ENCODE measurements at places on chromosomes 11 and 22.

DNA sequence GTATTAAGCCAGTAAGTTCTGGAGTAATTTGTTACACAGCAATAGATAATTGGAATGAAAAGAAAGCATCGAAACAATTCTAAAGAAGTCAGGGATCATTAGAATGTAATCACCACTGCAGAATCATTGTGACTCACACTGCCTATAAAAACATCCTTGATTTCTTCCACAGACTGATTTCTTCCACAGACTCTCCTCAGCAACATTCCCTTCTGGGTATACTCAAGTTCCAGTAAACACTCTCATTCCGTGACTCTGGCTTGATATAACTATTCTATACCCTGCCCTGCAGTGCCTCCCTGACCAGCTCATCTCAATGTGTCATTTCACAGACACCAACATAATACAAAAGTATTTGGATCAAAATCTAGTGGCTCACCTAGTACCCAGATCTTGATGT lies 120.5 kb downstream of the BBOX1 start:
- no peak for DNase-seq

DNA sequence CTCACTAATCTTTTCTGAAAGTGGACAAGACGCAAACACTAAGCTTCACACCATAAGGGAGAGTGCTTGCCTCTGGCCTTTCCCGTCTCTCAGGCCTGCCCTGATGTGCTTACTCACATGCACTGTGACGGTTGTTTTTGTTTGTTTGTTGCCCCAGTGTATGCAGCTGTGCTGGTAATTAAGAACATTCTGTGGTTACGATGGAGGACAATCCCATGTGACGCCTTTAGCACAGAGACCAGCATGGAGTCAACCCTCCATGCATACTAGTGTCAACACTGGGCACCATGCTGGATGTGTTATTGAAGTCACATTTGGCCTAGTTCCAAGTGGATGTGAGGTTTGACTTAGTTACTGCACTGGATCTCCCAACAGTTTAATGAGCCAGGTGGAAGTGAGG lies 27.8 kb upstream of the CDON start:
- DNase-seq: no peak

DNA sequence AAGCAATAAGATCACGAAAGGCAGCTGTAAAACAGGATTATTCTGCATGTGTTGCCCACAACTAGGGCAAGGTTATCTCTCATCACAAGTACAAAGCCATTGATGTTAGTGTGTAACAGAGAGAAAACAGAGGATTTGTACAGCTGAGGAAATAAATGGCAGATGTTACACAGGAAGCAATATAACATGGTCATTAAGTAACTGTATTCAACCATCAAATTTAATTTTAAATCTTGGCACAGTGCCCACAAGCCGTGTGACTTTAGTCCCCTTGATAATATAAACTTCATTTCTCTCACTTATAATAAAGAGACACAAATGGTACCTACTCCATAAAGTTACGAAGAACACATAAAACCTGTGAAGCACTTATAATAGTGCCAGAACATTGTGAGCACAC lies 17.3 kb downstream of the OR51E2 start:
- no peak for DNase-seq

GRCh38 chr11:727281-727701 lies 20.0 kb upstream of the TALDO1 start:
- DNase-seq: peak; percentile 65

GRCh38 chr11:22165759-22166513 lies 26.9 kb upstream of the ANO5 start:
- DNase-seq: no peak

DNA sequence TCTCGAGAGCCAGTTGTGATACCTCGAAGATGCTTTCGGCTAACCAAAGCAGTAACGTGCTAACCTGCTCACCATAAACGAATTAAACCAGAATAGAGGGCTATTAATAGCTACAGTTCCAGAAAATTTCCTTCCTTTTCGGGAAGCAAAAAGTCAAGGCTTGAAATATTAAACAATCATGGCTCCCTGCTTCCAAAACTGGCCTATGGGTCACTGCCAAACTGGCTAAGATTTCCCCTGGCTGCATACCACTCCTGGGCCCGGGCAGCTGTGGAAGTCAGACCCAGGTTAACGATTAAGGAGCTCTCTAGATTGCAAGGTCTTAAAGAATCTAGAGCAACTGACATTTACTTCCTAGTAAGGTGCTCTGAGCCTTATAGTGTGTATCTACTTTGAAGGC lies 1.7 kb downstream of the AMOTL1 start:
- DNase-seq: no peak

- DNase-seq: no peak
Observed at GRCh38 chr11:774873-775592, 2.3 kb downstream of the GATD1 start.

DNA sequence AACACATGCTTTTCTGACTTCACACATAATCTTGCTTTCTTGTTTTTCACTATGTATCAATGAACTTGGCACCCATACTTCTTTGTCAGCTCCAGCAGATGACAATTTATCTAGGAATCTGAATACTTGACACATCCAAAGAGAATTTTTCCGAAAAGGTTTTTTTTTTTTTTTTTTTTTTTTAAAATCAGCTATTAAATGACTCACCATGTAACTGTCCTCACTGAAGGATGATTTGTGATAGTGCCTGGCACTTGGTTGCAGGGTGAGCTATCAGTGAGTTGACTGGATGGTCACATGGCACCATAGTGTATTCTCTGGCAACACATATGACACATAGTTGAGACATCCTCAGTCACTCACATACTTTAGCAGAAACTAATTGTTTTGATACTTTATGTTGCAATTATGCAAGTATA lies 133.4 kb upstream of the E2F8 start:
- DNase-seq: peak; percentile 71

- DNase-seq: no peak
Observed at GRCh38 chr11:123452794-123453193, 22.7 kb downstream of the GRAMD1B start.
